ENCODE measurements at places on chromosomes 4 and X.
A peak's percentile ranks its signal among the peaks of the same experiment; 100 is the strongest.

GRCh38 chr4:146521541-146522097 is at the start of gene SLC10A7:
SLC10A7 (minus strand) TSS chr4:146521940; CDS start chr4:146521717, 223 bp downstream.
- DNase-seq: peak; percentile 68

DNA sequence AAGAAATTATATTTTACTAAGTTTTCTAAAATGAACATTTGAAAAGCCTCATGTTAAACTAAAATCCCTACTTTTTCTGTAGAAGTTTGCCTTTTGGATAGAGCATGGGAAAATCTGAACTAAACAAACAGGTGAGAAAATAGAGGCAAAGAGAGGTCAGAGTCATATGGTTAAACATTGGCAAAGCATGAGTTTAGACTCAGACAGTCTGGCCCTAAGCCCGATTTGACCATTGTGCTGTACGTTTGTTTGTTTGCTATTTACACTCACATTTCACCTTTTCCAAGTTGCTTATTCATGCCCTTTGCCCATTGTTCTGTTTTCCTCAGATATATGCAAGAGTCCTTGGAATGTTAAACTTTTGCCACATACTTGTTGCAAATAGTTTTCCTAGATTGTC is 85.4 kb downstream of the TIGD2 start:
- no peak for DNase-seq

- DNase-seq: no peak
Observed at GRCh38 chr4:78451407-78451806, 100.2 kb upstream of the ANXA3 start.

GRCh38 chrX:12791257-12792228 is at the start of gene PRPS2:
PRPS2 (plus strand) TSS chrX:12791412; CDS start chrX:12791498, 86 bp downstream.
- DNase-seq: peak; percentile 36

DNA sequence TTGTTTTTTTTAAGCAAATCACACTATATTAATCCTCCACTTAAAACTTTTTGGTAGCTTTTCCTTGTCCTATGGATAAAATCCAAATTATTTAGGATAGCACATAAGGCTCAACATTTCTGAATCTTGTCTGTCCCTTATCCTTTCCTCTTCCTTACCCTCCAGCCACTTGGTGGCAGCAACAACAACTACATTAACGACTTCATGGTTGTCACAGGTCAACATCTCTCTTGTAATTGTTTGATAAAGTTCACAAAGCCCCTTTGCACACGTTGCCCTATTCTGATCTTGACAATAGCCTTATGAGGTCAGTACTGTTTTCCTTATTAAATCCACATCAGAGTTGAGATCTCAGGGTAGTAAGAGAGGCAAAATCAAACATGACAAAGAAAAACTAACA is 269.0 kb upstream of the PABPC4L start:
- DNase-seq: peak; percentile 9

DNA sequence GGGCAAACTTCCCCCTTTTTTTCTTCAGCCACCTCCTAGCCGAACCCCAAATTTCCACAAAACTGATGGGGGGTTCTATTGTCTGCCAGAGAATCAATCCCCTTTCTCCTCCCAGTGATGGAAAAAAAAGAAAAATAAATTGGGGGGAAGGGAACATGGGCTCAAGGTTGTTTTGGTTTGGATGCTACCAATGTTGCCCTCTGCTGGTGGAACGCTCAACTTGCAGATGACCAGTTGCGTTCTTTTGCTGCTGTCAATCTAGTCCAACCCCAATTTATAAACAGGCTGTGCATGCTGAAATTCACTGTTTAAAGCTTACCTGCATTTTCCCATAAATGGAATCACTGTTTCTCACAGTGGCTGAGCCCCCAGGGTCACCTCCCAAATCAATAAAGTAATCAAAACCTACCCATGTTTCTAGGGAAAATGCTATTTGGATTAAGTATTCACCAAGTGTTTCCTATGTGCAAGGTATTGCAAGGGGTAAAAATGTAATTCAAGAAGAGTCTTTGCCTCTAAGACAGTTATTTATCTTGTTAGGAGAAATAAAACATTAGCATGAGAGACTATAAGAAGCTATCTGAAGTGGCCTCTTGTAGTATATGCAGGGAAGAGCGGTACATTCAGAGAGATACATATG is 116.7 kb upstream of the TMEM164 start:
- peak; percentile 69 for DNase-seq

DNA sequence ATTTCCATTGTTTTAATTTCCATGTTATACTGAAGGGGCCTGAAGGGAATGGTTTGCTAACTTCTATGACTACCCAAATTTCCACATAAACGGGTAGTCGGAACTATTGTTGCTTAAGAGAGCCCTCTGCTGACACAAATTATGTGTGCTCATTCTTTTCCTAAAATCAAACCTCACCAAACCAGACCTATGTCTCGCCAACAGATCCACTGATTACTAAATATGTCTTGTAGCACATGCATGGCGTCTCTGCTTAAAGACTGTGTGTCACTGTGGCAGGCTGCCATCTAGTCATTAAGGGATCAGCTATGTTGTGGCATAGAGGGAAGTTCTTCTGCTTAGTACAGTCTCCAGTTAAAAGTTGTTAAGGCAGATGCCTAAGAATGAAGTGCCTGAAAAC is 25.1 kb downstream of the PIR start:
- peak; percentile 44 for DNase-seq

DNA sequence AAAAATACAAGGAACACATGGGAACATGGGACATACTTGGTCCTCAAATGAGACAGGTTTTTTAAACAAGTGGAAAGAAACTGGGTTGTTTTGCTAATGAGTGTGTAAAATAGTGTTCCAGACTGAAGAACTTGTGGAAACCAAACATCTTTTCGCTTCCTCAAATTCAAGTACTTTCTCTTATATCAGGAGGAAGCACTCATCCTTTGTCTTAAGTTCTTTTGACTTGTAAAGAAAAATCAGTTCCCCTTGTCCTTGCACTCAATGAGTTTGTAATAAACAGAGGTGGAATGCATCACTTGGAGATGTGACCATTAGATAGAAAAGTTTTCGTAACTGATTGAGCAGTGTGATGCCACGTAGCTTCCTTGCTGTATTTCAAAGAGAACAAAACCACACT is 101.1 kb downstream of the PHOX2B start:
- no peak for DNase-seq
